ENCODE measurements at places on chromosomes 2 and 18.

GRCh38 chr18:66534110-66534509 lies 69.8 kb downstream of the CDH19 start:
- no peak for DNase-seq

DNA sequence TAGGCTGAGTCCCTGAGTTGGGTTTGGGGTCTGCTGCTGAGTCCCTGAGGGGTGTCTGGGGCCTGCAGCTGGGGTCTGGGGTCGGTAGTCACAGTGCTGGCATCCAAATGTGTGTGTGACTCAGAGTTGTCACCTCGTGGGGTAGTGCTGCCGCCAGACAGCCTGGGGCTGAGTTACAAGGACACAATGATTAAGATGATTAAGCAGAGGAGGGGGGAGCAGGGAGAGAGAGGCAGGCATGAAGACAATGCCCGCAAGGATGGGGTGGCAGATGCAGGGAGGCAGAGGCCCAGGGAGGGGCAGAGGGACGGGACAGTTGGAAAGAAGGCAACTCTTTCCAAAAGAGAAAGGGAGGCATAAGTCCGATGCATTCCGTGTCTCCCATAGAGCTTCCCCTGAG lies 120.2 kb downstream of the CELF4 start:
- DNase-seq: no peak

DNA sequence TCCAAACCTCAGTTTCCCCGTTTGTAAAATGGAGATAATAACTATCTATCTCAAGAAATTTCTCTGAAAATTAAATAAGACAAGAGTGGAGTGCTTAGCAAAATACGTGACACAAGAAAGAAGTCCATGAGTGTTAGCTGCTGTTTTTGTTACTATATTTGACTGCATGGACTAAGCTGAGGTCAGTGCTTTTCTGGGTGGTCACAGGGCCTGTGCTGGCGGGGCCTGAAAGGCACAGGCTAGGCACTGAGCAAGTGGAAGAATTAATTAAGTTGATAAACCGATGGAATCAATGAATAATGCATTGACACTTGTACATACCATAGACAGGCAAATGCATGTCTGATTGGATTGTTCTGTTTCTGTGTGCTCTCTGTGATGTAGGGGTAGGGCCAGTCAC lies 27.3 kb downstream of the RPL37A start:
- DNase-seq: no peak

DNA sequence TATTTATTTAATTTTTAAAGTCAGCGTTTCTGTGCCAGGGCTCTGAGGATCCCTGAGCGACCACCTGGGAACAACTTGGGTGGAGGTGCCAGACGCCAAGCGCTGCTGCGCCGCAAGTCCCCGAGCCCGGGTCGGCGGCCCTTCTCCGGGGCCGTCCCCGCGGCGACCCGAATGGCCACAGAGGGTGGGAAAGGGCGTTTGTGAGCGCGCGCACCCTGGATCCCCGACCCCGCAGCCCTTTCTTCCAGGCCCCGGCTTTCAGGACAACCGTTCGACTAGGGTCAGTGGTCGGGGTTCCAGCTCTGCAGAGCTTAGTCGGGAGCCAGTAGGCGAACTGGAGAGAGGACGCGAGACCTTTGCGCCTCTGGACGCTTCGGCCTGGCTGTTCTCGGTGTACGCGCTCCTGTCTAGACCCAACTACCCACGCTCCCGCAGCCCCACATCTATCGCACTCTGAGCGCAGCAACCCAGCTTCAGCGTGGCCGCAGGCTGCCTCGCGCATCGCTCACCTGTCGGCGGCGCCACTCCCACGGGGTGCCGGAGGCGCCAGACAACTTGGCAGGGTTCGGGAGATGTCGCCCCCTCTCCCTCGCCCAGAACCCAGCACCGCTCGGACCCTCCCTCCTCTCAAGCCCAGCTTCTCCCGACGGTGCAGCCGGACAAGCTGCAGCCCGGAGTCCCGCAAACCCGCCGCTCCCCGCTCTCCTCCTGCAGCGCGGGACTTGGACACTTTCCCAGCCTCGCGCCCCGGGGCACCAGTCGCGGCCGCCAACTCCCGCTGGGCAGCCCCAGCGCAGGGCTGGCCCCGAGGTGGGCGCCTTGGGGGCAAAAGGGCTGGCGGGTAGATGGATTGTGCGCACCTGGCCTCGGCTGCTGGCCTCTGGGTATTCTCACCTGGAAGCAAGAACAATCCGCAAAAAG lies 758 bp downstream of the LYPD1 start:
- no peak for DNase-seq

DNA sequence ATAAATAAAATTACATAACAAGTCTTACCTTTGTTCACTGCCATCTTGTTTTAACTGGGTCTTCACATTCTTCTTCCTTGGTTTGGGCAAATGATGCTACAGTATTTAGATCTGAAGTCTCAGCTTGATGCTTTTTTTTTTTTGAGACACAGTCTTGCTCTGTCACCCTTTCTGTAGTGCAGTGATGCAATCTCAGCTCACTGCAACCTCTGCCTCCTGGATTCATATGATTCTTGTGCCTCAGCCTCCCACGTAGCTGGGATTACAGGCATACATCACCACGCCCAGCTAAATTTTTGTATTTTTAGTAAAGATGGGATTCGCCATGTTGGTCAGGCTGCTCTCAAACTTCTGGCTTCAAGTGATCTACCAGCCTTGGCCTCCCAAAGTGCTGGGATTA lies 53.2 kb upstream of the MAT2A start:
- no peak for DNase-seq

- no peak for DNase-seq
These were observed 133.0 kb upstream of the MYO3B start for GRCh38 chr2:170044751-170045478.

DNA sequence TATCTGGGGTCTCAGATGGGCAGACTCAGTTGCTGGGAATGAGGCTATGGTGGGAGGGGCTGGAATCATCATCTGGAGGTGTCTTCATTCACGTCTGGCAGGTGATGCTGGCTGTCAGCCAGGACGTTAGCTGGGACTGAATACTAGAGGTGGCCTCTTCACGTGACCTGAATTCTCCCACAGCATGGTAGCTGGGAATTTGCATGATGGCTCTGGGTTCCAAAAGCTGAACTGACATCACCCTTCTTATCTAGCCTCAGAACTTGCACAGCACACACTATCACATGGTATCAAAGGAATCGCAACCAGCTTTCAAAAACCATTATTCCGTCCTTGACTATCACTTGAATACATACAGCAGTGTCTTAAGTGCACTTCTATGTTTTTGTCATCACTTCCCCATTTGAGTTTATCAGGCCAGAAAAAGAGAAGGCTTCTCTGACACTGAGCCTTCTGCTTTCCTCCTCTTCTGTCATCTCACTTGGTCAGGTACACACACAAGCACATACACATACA lies 53.0 kb upstream of the LRP2 start:
- no peak for DNase-seq

DNA sequence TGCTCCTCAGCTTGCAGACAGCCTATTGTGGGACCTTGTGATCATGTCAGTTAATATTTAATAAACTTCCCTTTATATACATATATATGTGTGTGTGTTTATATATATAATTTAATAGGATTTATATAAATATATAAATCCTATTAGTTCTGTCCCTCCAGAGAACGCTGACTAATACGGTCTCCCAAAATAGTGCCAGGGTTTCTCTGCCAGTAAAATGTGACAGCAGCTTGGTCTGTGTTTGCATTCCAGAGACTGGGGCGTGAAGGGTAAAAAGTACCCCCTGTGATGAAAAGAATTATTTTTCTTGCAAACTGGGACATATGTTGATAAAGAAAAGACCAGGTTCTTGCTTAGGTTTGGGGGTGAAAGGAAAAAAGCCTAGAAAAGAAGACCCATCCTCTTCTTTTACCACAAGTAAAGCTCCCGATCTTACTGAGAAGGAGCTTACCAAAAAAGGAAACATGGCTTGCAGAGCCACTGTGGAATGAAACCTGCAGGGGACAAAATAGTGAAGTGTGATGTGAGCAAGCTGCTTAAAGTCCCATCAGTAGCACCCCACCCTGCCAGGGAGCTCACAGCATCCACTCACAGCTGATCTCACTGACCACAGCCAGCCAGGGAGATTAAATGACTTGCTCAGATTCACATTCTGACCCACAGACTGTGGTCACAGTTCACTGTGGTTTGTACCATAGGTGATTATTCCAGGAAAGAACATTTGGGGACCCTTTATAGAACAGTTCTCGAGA lies 110.9 kb upstream of the RMP24 start:
- no peak for DNase-seq

GRCh38 chr2:45860136-45861121 lies 209.0 kb downstream of the PRKCE start:
- no peak for DNase-seq

DNA sequence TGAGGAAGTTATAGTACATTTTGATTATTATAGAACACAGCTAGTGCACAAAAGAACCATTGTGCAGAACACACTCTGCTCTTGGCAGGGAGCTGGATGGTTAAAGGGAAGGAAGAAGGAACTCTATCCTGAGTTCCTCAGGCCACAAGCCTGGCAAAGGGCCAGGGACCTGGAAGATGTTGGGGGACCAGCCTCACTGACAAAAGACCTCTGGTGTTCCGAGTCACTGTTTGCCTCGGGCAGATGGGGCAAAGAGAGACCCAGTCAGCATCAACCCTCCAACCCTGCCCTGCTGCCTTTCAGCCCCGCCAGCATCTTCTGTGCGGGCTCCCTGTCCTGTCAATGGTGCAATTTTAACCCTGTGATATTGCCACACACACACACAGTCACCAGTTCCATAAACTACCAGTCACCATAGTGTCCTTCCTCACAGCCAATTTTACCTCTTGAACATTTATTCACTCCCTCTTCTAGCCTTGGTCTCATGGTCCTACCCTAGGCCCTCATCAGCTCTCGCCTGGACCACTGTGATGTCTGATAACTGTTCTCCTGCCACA lies 21.9 kb downstream of the NEMP2 start:
- no peak for DNase-seq

GRCh38 chr2:217070611-217071010 lies 210.7 kb upstream of the TNP1 start:
- no peak for DNase-seq

GRCh38 chr2:204024503-204024902 lies 87.9 kb downstream of the ICOS start:
- DNase-seq: no peak

DNA sequence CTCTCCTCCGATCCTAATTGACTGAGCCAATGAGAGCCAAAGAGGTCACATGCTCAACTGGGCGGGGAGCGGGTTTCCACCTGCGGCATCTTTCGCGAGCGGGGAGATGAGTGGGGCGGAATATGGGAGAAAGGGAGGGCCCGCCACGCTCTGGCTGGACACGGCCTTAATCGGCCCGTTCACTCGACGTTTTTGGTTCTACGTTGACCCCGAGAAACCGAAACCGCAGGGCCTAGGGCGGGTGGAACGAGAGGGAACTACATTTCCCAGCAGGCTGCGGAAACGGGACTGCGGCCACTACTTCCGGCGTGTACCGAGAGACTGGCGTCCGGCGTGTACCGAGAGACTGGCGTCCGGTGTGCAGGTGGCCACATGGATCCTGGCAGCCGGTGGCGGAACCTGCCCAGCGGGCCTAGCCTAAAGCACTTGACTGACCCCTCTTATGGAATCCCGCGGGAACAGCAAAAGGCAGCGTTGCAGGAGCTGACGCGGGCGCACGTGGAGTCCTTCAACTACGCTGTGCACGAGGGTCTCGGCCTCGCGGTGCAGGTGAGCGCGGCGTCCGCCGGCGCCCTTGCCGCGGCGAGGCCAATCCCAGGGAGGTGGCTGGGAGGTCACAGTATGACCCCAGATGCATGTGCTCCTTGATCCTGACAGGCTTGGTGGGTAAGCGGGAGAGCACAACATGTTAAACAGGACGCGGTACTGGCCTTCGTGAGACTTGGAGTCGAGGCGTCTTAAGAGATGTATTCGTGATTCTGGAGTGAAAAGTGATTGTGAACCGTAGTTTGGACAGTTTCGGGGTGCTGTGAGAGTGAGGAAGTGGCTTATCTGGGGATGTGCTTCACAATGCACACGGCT lies at the start of gene POLR1B:
Gene POLR1B, plus strand, starts transcription at position 343 of the 861 bp plus-strand sequence. Its CDS starts 30 bp downstream, at position 373.
- DNase-seq: no peak

DNA sequence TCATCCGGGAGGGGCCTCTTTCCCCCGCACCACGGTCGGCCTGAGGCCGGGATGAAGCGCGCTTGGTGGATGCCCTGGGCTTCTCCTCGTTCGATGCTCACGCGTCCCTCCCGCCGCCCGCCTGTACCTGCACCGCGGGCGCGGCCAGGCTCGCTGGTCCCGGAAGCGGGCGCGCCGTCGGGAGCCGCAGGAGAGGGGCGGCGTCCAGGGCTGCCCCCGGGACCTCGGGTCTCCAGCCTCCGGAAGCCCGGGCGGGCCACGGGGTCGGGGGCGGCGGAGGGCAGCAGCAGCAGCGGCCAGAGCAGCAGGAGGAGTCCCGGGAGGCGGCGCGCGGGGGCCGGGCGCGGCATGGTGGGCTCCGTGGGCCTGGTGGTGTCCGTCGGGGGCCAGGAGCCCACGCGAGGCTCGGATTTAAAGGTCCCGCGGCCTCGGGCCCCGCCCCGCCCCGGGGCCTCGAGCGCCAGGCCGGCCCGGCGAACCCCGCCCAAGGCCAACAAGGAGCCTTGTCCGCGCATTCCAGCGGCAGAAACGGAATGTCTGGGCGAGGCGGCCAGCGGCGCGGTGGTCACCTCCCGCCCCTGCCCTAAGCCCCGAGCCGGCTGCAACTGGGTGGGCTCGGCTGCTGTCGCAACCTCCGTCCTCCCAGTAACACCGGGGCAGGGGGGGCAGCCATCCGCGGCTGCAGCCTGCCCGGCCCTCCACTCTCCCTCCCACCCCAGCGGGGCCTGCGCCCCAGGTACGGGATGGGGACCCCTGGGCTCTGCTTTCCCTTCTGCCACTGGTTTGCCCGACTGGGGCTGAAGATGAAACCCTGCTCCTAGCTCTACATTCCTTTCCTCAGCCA lies at the start of gene MATN3:
Gene MATN3, minus strand, starts transcription at position 387 of the 844 bp plus-strand sequence. Its CDS starts 37 bp downstream, at position 350.
- peak; percentile 9 for DNase-seq

GRCh38 chr2:217573571-217573970 lies 429.2 kb downstream of the TNS1 start:
- no peak for DNase-seq

DNA sequence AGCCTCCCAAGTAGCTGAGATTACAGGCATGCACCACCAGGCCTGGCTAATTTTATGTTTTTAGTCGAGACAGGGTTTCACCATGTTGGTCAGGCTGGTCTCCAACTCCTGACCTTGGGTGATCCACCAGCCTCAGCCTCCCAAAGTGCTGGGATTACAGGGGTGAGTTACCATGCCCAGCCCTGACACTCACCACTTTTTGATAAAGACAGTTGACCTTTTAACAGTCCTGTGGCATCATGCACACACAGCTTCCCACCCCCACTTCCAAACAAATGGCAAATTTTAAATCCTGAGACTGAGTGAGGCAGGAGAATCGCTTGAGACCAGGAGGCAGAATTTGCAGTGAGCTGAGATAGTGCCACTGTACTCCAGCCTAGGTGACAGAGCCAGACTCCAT lies 6.2 kb upstream of the DNAJB2 start:
- DNase-seq: no peak

- DNase-seq: no peak
These were observed 26.9 kb downstream of the MCEE start for GRCh38 chr2:71102981-71103681.

DNA sequence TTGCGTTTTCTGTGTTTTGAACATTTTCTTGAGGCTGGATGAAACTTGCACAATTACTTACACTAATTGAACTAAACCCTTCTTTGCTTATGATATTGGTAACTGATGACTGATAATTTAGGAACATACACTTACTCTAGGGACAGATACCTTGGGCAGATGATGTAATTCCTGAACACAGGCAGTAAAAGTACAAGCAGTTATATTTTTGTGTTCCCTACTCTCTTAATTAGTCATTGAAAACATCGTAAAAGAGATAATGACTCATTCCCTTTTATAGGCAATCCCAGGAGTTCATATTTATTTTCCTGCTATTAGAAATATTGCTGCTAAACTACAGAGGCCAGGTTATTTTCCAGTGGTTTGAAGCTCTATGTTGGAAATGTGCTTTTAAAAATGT lies 46.4 kb downstream of the CCDC85A start:
- no peak for DNase-seq

Measured in T-helper 17 cell (primary cell).